ENCODE measurements at places on chromosomes 6 and 20.

- DNase-seq = no peak
Observed at GRCh38 chr6:52352239-52353018, 9.5 kb upstream of the PAQR8 start.

GRCh38 chr6:162244031-162244430 is 483.5 kb downstream of the PRKN start:
- DNase-seq = no peak

DNA sequence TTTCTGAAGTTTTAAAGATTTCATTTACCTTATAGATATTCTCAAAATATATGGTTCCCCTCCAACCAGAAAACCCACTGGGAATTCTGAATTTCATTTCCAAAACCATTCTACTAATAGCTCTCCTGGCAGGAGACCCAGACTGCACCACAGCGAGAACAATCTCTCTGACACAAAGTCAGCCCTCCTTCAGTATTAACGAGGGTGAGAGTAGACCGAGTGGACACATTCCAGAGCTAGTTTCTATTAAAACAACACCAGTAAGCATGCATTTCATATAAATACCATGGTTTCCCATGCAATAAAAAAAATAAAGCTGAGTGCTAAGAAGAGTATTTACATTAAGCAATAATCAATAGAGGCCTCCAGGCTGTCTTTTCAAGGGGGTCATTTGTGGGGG is 899.6 kb upstream of the SLC35B3 start:
- no peak for DNase-seq

- DNase-seq = no peak
Observed at GRCh38 chr20:11056414-11056813, 382.6 kb upstream of the JAG1 start.

DNA sequence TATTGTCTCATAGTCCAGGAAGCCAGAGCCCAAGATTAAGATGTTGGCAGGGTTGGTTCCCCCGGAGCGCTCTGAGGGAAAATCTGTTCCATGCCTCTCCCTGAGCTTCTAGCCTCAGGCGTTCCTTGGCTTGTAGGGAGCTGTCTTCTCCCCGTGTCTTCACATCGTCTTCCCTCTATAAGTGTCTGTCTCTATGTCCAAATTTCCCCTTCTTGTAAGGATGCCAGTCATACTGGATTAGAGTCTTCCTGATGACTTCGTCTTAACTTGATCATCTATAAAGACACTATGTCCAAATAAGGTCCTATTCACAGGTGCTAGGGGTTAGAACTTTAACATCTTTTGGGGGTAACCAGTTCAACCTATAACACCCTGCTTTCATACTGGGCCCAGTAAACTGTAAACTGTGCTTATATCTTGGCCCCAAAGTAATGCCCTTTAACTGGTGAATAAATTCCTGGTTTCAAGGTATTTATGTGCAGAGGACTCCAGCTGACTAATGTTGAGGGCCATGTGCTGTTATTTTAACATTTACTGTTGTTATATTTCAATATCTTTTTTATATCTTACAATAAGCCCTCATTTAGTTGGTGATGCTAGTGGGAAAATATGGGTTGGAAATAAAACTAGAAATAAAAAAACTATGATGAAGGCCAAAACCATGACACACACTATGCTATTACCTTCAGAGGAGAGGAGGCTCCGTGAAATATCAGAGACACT is 101.7 kb upstream of the IYD start:
- DNase-seq = no peak

- no peak for DNase-seq
Observed at GRCh38 chr6:36566418-36566905, 19.2 kb upstream of the STK38 start.

- DNase-seq = no peak
Observed at GRCh38 chr20:48691523-48691922, 136.3 kb downstream of the PREX1 start.

DNA sequence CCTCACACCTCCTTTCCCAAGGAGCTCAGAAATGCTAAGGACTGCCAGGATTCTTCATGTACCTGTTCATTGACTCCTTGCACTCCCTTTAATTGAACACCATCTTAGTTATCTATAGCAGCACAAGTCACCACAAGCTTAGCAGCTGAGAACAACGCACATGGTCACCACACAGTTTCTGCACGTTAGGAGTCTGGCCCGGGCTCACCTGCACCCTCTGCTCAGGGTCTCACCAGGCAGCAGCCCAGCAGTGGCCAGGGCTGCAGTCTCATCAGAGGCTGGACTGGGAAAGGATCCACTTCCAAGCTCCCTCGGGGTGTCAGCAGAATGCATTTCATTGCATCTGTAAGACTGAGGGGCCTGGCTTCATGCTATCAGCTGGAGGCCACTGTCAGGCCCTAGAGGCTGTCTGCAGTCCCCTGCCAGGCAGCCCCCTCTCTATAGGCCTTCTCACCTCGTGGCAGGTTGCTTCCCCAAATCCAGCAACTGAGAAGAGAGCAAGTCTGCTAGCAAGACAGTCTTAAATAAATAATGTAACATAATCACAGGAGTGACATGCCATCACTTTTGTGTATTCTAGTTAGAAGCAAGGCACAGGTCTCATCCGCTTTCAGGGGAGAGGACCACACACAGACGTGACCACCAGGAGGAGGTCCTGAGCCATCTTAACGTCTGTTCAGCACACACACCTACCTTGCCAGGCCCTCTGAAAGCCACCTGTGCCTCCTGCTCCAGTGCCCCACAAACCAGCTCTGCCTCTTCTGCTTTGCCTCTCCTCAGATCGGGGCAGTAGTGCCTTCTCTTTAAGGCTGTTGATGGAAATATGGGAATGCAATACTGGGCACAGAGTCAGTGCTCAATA is 165.2 kb upstream of the CST7 start:
- no peak for DNase-seq

GRCh38 chr6:142867988-142868812 is 76.8 kb downstream of the HIVEP2 start:
- DNase-seq = no peak

- no peak for DNase-seq
Observed at GRCh38 chr6:113585246-113585645, 271.9 kb upstream of the MARCKS start.

DNA sequence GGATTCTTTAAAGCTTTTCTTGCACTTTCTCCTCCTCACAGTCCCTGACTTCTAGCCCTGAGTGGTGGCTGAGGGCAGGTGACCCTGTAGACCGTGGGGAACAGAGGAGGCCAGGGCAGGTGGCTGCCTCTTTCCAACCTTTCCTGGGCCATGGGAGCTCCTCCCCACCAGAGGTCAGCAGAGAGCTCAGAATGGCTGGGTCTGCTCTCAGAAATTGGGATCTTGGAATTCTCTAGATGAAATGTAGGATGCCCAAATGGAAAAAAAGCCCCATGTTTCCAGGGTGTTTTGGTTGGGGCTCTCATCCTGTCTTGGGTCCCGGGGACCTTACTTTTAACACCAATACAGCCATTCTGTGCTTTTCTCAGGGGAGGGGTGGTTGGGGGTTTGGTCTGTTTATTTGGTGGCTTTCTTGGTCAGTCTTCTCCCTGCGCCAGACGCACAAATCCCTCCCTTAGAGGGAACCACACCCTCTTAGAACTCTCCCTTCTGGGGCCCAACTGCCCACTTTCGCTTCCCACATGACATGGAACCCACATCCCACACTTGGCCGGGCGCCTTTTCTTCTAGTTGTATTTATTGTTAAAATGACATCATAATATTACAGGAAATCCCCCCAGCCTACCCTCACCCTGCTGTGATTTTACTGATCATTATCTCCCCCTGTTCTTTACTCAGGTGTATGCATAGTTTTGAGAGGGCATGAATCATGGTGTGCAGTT is 17.9 kb downstream of the GNAS start:
- DNase-seq = no peak

DNA sequence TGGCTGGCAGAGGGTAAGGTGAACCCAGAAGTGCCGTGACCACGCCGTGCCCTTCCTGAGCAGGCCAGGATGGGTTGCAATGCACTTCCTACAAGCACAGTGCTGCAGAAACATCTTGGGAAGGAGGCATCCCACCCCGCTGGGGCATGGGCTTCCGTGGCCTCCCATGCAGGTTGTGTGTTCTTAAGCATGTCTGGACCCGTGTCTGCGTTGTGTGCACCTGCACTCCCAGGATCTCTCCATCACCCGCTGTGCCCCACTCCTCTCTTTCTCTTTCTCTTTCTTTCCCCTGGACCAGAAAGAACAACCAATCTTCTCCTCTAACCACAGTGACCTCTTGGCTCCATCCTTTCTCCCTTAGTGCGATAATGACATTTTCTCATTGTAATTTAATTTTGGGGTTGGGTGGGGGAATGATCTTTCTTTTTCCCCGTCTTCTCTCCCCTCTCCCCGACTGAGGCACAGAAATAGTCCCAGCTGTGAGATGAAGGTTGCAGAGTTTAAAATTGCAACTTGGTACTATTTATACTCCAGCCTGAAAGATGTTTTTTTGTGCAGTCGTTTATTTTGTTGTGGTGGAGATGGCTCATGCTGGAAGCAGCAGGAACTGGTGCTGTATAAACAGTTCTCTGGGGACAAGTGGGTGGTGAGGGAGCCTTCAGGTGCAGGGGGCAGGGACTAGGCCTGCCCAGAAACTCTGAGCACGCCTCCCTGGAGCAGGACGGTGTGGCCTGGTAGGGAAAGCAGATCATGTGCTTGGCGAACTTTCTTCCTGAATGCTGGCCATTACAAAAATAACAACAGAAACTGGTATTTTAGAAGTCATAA is 20.5 kb downstream of the BCAS4 start:
- no peak for DNase-seq

DNA sequence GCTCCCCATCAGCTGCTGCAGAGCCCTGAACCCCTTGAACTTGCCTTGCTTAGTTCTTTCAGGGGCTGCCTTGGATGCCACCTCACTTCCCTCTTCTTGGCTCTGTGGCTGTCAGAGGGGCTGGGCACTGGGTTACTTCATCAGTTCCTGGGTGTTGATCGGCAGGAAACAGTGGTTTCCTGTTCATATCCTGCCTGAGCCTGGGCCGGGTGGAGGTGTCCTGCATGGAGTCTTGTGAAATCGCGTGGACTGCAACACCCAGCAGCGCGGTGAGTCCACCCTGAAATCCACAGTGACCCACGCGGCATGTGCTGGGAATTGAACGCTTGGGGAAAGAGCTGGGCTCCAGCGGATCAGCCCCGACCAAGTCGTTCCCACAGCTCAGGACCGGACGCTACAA is 97.5 kb downstream of the CDH26 start:
- DNase-seq = peak; percentile 32
